Activated CD8-positive, alpha-beta T cell treated with anti-CD3 and anti-CD28 coated beads for 36 hours (primary cell): ENCODE measurements at places on chromosomes 2 and 18.

DNA sequence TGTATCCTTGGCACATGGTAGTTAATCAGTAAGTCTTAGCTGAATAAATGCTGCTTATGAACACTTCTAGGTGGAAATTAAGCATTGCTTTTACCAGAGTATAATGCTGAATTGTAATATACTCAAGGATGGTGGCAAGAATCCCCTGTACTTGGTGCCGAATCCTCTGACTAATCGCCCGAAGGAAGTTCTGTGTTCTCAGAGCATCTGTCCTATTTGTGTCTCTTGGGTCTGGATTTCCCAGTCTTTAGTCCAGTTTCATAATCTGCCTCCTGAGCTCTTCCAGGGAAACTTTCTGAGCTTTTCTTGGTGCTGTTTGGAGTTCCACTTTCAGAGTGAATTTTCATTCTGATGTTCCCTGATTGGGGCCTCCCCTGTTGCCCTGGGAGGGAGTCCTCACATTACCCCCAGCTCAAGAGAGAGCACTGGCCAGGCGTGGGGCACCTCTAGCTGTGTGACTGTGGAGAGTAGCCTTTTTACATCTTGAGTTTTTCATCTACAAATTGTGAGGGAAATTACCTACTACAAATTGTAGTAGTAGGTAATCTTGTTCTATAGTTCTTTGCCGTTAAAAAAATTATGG is 144.9 kb downstream of the LTBP1 start:
- DNase-seq: no peak

GRCh38 chr2:48414980-48415835 is 114.7 kb upstream of the STON1 start:
- DNase-seq: no peak

GRCh38 chr2:158391876-158392275 is 64.7 kb downstream of the CCDC148 start:
- no peak for DNase-seq

DNA sequence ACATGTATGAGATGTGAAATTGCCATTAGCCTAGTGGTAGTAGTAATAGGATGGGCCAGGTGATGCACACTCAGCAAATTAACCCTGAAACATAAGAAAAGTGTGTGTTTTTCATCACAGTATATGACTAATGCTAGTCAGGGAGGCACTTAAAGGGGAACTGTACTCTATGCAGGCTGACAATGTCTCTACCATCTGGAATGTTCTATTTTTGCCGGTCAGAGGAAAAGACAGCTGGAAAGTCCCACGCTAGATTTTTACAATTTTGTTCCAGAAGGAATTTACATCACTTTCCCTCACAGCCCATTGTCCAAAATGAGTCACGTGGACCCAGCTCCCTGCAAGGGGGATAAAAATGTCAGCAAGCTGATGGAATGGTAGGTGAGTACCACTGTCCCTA is 746.3 kb upstream of the CHAC2 start:
- no peak for DNase-seq

- no peak for DNase-seq
Measured at GRCh38 chr2:202037086-202037485, 3.4 kb downstream of the FZD7 start.

DNA sequence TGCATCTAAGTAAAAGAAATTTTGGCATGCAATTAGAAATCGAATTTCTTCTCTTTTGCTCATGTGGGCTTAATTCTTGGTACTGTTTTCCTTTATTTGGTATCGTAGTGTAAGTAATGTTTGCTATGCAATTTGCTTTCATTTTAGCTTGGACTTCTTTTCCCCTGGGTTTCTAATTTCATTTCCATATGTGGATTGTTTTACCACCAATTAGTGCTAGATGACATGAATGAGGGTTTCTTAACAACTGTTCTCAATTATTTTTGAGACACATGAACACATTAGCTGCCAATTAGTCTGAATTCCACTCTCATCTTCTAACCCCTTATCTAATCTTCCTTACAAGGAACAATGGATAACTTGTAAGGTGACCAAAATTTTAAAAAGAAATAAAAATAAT is 1047.2 kb upstream of the PIK3C3 start:
- no peak for DNase-seq

- no peak for DNase-seq
Measured at GRCh38 chr2:30608643-30609042, 161.6 kb downstream of the LCLAT1 start.

- no peak for DNase-seq
Measured at GRCh38 chr2:140286377-140286776, 1506.2 kb upstream of the NXPH2 start.

DNA sequence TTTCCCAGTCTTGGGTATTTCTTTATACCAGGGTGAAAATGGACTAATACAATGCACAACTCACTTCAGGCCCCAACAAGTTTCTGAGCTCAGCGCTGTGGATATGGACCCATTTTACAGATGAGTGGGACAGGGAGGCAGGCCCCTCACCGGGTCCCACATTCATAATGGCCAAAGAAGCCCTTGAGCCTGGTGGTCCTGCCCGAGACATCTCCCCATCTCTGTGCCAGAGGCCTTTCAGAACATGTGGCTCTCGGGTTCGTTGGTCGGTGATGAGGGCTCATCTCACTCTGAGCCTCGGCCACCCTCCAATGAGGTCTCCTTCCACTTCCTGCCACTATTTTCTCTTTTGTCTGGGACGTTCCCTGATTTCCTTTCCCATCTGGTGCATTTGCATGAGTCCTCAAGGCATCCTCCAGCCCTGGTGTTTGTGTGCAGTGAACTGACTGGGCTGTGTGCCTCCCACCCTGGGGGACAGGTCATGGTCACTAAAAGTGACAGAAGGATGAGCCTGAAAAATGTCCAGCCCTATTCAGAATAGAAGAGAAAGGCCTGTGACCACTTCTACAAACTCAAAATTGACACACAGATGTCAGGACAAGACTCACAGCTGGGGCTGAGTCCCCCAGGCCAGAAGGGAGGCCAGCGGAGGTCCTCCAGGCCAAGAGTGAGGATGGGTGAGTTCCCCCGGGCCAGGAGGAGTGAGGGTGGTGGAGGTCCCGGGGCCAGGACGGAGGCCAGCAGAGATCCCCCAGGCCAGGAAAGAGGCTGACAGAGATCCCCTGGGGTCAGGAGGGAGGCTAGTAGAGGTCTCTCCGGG is 134.5 kb downstream of the PTGR3 start:
- DNase-seq: no peak

DNA sequence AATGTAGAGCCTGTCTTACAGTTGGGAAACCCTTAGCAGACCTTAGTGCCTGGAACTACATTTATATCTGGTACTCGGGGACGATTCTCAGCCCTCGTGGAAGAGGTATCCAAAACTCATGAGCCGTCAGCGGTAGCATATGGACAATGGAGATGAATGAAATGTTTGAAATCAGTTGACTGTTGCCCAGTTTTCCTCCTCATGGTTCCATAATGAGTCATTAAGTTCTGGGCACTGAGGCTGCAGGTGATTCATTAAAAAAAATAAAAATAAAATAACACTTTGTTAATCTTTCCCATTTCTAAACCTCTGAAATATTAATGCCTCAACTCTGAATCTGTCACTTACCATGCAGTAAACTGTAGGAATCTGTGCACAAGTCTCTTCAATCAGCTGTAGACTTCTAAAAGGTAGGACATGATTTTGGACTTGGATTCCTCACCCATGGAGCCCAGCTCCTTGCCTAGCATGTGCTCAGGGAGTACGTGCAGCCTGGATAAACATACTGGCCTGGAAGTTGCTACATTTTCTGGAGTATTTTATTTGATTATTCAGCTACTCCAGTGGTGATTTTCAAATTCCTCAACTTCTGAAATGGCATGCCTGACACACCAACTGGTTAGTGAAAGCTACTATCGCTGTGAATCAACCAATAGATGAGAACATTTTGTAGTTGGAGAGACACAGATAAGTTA is 979.2 kb downstream of the CNTNAP5 start:
- no peak for DNase-seq

DNA sequence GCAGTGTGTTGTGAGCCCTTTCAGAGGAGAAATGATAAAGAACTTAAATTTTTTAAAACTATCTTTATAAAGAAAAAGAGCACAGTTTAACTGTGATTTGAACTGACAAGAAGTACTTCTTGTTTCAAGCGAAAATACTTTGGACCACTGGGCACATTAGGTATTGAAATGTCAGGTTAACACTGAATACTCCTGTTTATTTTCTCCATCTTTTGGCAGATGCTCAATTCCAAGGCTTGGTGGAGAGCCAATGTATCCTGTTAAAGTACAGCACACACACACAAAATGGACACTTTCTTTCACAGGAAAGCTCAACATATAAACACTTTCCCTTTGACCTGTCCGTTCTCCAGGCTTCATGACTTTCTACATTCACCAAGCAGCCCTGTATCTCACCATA is 32.6 kb upstream of the SP3 start:
- no peak for DNase-seq

DNA sequence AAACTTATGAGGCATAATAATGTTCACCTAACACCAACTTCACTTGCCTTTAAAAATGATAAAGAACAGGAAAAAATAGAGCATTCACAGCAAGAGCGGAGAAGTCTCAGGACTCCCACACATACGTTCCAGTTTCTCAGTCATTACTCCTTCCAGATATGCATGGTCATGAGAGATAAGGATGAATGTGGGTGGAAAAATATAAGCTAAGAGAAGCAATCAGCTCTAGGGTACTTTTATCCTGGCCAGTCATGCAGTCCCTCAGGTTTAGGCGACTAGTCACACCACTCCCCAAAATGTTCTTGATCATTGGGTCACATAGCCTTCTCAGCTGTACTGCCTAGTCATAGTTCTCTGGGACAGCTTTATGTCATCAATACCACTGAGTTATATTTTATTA is 29.2 kb upstream of the CCDC178 start:
- DNase-seq: no peak

DNA sequence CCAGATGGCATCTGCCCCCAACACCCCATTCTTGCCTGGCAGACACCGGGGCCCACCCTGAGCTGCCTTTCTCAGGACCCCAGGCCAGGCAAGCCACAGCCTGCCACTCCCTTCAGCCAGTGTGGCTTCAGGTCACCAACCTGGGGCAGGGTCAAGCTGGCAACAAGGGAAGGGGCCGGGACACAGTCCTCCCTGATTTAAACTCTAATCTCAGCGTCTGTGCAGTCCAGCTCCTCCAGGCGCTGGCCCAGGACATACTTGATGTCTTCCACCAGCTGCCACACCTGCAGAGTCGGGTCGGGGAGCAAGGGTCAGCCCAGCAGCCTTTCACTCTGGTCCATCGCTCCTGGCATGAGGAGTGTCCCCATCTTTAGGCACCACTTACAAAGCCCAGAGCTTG is 29.0 kb upstream of the ALPP start:
- DNase-seq: no peak

- no peak for DNase-seq
Measured at GRCh38 chr2:14480906-14481305, 151.6 kb upstream of the LRATD1 start.

GRCh38 chr2:126359494-126359893 is 296.5 kb upstream of the GYPC start:
- DNase-seq: peak; percentile 5

DNA sequence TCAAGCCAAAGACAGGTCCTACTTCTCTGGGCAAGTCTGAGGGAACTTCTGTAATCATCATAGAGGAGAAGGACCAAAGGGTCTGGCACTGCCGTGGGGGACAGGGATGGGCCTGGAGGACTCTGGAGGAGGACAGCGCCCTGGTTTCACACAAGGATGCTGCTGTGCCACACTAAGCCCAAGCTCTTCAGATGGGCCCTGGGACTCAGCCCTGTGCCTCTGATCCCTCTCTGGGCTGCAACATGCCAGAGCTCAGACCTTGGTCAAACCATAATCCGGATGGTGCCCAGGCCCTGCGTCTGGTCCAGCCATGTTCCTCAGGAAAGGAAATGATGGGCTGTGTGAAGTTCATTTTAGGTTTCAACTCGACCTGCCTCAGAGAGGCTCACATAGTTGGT is 222.0 kb upstream of the COPS8 start:
- no peak for DNase-seq

DNA sequence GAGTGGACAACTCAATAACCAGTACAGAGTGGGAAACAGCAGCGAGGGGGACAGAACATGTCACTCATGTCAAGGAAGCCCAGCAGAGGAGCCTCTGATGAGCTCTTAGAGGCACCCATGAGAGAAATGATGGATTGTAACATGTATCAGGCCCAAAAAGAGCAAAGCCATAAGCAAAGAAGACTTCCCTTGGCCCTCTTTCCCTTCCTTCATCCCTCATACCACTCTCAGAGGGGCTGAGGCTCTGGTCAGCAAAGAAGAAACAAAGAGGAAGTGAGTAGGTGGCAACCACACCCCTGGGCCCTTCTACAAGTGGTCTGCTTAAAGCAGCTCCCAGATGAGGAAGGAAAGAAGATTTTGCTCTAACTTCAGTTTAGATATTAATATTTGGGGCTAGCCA is 112.8 kb downstream of the CDC42EP3 start:
- no peak for DNase-seq

DNA sequence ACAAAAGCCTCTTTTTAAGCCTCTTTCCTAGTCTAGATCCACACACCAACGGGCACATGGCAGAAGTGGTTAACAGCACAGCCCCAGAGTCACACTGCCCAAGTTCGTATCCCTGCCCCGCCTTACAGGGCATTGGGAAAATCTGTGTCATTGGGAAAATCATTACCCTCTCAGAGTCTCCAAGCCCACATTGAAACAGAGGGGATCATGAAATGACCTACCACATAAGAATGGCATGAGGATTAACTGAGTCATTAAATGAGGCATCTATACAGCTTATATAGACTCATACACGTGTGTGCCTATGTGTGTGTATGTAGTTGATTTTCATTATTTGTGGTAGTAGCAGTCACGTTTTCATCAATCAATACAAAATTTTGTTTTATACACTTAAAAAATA is 469.0 kb upstream of the POU3F3 start:
- no peak for DNase-seq

- DNase-seq: no peak
Measured at GRCh38 chr2:197090742-197091367, 164.3 kb upstream of the PGAP1 start.

DNA sequence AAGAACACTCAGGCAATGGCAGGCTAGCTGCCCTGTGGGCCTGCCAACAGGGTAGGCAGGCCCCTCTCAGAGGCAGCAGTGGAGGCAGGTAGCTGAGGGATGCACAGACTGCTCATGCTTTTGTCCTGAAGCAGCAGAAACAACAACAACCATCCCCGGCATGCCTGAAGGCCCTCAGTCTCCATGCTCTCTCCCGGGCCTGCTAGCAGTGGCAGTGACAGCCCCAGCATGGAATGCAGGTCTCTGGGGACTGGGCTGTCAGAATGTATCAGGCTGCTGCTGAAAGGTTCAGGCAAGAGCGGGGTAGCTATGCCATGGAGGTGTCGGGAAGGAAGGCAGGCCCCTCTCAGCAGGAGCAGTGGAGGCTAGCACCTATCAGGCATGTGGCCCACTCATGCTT is 209.8 kb downstream of the KCNJ3 start:
- no peak for DNase-seq

- DNase-seq: no peak
Measured at GRCh38 chr2:104896446-104896845, 42.5 kb downstream of the POU3F3 start.

DNA sequence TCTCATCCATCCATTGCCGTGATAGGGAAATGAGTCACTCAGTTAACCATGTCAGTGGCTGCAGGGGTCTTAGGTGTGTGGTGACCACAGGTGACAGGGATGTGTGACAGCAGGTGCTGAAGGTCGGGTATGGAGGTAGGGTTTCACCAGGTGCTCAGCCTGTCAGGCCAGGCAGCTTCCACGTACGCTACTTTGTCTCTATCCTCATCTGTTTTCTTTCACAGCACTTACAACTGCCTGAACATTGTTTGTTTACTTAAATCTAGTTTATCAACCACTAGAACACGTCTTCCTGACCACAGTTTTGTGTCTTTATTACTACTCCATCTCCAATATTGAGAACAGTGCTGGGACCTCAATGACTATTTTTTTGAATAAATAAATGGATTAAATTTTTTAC is 11.4 kb upstream of the UXS1 start:
- no peak for DNase-seq

GRCh38 chr2:149027590-149028250 is 10.8 kb upstream of the LYPD6B start:
- no peak for DNase-seq
